ENCODE measurements at places on chromosomes 5 and 9. TPM values are rescaled to one million over a fixed set of nuclear protein-coding genes. Genes with fewer than 3 reads are reported as not detected.

C5orf46 gene
- not detected for total RNA-seq

AGXT2 gene
- not detected for total RNA-seq

ANKRD34B gene
- total RNA-seq, result 3.6 TPM

- H3K4me3 ChIP-seq, result no peak overlapping the region
- H3K27ac ChIP-seq, result no peak overlapping the region
- H3K27me3 ChIP-seq, result no peaks in the 10 kb centered on the region
- peaks cover 24% of the 10 kb centered on the region for H3K4me1 ChIP-seq
- no peaks in the 10 kb centered on the region for H3K36me3 ChIP-seq
- DNase-seq, result no peak
Measured at GRCh38 chr5:170534177-170534576, 30.4 kb downstream of the KCNIP1 start.

DNA sequence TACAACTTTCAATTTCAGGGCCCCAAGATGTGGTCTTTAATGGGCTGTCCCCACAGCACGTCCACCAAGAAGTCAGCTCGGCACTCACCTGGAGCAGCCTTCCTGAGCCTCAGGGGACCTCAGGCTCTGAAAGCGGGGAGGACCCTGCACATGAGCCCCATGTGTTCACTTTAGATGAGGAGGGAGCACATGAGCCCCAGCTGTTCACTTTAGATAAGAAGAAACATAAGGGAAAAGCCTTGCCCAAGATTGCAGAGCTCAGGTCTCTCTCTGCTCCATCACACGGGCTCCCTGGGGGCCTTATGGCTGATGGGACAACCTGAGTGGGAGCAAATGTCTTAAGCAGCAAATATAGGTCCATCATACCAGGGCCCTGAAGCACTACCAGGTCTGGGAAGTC, 56.4 kb downstream of the NIPSNAP3B start:
- H3K27me3 ChIP-seq, result no peaks in the 10 kb centered on the region
- no peak for DNase-seq
- H3K4me3 ChIP-seq, result no peak overlapping the region
- H3K36me3 ChIP-seq, result peaks cover 9% of the 10 kb centered on the region

DNA sequence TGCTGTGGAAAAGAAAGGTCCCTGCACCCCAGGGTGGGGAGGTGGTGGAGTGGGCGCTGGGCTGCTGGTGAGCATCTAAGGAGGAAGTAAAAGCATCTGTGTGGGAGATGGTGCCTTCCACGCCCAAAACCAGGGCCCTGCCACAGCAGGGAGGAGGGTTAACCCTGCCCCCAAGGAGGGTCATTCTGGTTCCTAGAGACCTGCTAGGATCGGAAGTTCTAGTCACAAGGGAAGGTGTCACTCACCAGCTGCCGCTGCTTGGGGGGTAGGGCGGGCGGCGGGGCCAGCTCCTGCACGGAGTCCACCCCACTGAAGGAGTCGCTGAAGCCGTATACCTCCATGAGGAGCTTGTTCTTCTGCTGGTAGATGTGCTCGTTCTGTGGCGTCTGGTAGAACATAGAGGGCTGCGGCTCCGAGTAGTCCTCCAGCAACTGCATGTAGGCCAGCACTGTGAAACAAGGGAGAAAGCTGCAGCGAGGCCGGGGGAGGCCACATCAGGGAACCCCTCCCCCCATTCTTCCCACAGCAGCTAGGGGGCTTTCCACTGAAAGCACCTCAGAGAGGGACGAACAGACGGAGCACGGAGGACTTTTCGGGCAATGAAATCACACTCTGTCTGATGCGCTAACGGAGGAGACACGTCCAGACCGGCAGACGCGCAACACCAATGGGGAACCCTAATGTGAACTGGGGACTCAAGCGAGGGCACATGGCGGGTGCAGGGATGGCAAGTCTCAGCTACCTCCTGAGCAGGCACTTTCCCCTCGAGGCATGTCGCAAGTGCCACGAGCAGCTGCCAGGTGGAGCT, 76.4 kb downstream of the PRRT1B start:
- peak overlapping the region; percentile 69 for H3K27ac ChIP-seq
- H3K4me1 ChIP-seq, result peaks cover 13% of the 10 kb centered on the region
- H3K4me3 ChIP-seq, result no peak overlapping the region

DNA sequence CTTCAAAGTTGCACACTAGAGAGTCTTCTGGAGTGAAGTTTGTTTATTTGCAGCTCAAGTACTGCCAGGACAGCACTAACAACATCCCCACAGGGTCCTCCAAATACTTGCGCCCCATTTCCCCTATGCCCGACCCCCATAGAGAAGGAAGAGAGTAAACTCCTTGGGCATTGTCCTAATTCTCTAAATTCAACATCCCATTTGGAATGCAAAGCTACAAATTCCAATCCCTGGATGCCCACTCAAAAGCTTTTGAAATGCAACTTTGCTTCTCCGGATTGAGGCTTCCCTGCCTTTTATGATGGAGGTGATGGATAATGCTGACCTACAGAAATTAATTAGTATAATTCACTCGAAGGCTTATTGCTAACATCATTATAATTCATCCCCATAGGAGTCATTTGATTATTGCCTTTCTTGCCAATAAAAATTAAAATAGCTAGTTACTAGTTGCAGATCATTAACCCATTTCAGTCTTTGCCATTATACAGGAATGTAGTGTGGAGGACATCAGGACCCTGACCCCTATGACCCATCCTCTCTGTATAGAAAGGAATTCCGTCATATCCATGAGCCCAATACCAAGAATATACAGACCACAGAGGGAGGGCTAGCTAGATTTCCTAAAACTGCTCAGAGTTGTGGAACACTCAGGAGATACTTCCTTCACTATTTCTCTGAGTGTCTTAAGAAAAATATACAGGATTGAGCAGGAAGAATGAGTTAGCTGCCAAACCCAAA, 277.6 kb downstream of the ZNF608 start:
- H3K36me3 ChIP-seq, result peaks cover 12% of the 10 kb centered on the region
- H3K27me3 ChIP-seq, result no peaks in the 10 kb centered on the region
- H3K4me3 ChIP-seq, result no peak overlapping the region

DNA sequence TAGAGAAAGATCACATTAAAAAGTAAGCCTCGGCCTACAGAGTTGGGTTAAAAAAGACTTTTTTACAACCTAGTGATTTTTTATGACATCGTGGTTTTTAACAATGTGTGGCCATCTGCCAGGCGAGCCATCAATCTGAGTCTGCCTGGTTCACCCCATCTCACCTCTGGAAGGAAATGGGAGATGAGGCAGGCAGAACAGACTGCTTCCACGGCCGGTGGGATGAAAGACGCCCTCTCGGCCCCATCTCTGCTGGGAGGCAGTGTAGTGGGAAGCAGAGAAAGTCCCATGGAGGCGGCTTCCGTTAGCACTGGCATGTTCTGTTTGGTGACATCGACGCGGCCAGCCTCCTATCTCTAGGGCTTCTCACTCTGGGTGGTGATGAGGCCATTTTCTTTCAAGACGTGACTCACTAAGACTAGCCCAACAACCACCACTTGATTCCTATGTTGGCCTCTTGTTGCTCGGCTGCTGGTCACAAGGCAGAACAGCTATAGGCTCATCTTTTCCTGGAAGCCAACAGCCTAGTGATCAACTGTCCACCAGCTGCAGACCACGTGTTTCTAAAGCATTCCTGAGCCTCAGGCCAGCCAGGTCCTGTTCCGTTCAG, 132.4 kb upstream of the OTULINL start:
- peaks cover 16% of the 10 kb centered on the region for H3K36me3 ChIP-seq
- DNase-seq, result no peak
- no peaks in the 10 kb centered on the region for H3K27me3 ChIP-seq
- H3K27ac ChIP-seq, result no peak overlapping the region

- no peak overlapping the region for H3K4me3 ChIP-seq
- no peak overlapping the region for H3K27ac ChIP-seq
- no peak for DNase-seq
- no peaks in the 10 kb centered on the region for H3K36me3 ChIP-seq
- H3K27me3 ChIP-seq, result no peaks in the 10 kb centered on the region
Measured at GRCh38 chr9:85738509-85738908, 3.2 kb downstream of the AGTPBP1 start.
